ENCODE measurements at places on chromosomes 3 and 15.
A peak's percentile ranks its signal among the peaks of the same experiment; 100 is the strongest.

GRCh38 chr15:41695750-41696436, 35.7 kb downstream of the MGA start:
- DNase-seq: peak; percentile 55

DNA sequence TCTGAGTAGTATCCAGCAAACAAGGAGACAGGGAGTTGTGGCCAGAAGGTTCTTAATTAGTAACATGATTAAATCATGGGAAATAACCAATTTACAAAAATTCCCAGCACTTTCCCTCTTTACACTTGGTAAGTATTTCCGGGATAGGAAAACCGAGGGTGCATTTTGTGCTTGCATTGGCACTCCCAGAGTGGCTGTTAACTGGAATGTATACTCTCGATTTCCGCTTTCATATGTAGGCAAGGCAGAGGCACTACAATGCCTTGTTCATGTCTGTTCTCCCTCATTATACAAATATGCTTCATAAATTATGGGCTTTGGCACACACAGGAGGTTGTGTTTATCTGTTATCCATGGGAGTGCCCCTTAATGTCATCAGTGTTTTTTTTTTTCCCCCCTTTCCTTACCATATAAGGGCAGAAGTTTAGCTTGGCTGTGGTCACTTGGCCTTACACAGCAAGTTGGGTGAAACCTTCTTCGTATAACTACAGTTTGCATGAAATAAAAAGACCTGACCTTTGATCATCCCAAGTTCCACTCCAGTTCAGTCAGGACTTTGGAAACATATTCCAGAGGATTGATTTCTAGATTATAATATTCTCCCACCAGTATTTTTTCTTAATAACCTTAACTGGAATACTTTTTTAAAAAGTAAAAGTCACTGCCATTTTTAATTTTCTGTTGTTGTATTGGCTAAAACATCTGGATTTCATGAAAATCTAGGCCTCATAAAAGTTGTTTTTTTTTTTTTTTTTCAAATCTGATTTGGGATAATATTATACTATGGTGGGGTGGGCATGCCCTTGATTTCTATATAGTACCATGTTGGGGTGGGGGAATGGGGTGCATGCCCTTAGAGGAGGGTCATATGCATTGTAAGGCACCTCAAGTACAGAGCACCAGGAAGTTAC, 8.9 kb downstream of the TPM1 start:
- DNase-seq: no peak

DNA sequence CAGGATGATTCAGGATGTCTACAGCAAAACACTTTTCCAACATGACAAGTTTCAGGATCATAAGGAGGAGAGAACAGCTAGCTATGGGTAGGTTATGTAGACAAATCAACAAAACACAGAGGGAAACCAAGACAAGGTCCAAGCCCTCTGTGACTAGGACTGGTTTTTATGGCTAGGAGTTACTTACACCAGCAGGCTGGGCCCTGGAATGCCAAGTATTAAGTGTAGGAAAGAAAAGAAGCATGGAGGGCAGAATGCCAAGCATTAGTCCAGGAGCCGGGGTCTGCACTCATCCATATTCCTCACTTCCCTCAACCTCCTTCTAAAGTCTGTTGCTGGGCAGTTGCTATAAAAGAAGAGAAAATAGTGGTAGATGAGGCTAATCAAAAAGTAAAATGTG, 35.3 kb upstream of the PPP2R3A start:
- DNase-seq: no peak

DNA sequence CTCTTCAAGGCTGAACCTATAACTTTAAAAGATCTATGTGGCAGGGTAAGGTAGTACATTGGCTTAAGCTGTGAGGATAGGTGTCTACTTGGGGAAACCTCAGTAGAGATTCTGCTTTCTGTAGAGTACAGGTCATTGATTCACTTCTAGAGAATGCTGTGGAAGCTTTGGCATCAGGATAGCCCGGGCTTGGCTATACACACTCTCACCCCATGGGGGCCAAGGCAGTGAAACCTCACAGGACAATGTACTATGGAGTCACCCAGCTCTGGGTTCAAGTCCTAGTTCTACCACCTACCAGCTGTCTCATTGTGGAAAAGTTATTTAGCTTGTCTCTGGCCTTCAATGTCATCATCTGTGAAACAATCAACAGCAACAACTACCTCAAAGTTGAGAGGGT, 9.0 kb downstream of the MTFMT start:
- DNase-seq: no peak

GRCh38 chr3:161349529-161350312, 21.6 kb downstream of the SPTSSB start:
- DNase-seq: no peak

DNA sequence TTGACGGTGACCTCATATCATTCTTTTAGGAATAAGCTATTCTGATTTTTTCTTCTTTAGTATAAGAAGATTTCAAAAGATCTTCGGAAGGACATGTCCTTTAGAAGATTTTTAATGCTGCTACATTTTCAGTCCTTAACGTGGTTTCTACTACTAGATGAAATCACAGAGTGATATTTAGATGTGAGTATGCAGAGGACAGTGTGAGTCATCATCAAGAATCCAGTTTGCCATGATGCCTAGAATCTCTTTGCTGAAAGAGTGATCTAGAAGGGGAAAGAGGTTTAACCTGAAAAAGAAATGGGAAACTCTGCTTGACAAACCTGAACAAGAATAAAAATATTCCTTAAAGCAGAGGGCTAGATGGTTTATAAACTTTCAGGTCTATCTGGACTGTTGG, 43.2 kb downstream of the SLC7A14 start:
- DNase-seq: no peak

DNA sequence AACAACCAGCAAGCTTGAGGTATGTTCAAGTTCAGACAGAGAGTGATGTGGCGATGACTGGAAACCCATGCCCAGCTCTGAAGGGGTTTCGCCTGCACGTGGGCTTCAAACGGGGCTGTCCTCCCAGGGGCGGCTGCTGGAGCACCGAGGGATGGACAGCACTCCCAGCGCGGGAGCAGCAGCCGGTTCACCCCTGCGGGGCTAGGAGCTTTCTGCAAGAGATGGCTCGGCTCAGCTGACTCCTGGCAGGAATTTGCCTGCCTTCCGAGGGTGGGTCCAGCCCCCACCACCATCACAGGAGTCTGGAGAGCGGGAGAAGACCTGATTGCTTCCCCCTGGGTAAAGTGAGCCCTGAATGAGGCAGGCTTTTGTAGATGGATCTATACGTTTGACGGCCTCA, 66.9 kb downstream of the ASB7 start:
- DNase-seq: no peak

DNA sequence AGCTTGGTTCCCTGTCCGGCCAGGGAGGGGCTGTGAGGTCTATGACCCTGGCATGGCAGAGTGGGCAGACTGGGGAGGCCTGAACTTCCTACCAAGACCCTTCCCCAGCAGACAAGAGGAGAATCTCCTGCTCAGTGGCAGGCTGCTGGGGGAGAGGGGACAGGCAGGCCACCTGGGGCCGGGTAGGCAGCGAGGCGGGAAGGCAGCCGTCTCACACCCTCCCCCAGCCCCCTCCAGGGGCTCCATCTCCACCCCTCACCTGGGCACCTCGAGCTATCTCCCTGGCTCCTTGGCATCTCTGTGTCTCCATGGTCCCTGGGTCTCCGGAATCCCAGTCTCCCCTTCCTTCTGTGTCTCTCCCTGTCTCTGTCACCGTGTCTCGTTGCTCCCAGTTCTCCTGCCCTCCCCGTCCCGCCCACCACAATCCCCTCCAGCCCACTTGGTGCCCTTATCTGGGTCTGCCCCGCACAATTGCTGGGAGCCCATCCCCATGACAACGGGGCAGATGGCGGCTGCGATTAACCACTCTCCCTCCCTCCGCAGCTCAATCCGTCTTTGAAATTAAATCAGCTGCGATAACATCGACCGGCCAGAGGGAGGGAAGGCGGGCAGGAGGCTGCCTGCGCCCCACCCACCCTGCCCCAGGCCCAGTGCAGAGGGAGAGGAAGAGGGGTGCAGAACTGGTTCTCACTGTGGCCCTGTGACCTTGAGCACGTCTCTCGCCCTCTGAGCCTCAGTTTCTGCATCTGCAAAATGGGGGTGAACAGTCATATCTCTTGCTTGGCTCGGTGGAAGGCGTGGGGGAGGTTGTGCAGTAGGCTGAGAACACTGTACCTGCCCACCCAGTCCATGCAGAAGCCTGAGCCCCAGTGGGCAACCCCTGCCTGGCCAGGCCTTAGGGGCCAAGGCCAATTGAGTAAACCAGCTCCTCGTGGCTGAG, 9.6 kb downstream of the DNAJB8 start:
- DNase-seq: no peak

GRCh38 chr3:142595581-142595950, 627 bp upstream of the PLS1 start:
- no peak for DNase-seq

DNA sequence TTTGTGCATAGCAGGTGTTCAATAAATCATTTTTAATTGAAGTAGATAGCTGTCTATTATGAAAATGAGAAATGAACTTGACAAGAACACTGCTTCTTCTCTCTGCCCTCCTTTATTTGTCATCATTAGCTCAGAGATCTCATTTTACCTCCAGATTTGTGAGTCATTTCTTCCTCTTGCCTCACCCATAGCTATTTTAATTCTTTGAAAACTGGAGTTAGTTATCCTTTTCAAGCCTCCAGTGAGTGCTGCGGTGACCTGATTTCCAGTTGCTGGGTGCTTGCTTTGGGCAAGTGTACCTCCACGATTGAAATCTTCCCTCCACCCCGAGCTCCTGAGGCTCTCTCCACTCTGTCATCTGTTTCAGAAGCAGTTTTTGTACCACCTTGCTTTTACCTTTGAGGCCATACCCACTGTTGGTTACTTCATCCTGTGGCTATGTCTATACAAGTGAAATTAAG, 114.6 kb downstream of the NFKBIZ start:
- no peak for DNase-seq

- no peak for DNase-seq
Observed at GRCh38 chr3:137259701-137260100, 301.9 kb downstream of the IL20RB start.
